ENCODE measurements at places on chromosomes 2 and 18.

DNA sequence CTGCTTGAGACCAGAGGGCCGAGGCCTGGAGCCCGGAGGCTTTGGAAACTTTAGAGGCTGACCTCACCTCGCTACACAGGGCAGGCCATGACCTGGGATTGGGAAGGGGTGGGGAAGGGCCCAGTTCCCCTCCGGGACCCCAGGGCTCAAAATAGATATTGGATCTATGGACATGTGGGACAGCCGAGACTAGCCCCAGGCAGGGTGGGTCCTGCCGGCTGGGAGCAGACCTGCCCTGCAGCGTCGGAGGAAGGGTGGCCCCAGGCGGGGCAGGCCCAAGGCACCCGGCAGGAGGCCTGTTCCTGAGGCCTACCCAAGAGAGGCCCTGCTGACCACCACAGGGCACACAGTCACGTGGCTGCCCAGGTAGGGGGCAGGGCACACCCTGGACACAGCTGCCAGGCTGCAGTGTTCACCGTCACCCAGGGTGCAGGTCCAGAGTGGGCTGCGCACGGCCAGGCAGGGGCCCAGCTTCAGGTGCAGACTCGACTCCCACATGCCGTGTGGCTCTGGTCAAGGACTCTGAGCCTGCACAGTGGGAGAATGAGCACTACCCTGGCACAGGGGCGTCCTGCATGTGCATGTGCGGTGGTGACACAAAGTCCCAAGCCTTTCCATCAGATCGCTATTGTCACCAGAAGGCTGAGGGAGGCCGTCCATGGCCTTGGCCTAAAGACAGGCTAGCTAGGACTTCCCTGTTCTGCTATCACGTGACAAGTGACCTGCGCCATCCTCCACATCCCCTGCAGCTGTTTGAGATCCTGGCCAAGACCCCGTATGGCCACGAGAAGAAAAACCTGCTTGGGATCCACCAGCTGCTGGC lies 13.2 kb downstream of the ANO7 start:
- DNase-seq: no peak

DNA sequence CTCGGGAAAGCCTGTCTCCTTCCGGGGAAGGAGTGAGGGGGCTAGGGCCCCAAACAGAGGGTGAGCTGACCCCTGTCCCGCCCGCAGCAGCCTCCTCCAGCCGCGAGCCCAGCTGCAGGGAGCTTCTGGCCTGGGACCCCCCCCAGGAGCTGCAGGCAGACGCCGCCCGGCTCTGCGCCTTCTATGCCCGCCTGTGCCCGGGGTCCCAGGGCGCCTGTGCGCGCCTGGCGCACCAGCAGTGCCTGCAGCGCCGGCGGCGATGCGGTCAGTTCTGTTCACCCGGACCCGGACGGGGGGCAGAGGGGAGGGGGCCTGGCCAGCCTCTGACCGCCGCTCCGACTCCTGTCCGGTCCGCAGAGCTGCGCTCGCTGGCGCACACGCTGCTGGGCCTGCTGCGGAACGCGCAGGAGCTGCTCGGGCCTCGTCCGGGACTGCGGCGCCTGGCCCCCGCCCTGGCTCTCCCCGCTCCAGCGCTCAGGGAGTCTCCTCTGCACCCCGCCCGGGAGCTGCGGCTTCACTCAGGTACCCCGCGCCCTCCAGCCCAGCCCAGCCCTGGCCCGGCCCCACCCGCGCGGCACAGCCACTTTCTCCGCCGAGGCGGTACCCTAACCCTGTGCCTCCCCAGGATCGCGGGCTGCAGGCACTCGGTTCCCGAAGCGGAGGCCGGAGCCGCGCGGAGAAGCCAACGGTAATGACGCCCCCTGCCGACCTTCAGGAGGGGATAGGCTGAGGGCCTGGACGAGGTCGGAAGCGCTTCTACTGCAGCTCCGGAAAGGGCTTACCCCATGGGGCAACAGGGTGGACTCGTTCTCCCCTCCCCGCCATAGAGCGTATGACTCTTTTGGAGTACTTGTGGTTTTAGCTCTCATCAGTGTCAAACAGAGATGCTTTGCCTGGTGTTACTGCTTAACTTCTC lies 2.0 kb upstream of the CHRND start:
- DNase-seq: peak; percentile 80

GRCh38 chr2:101199251-101199791 lies 48.1 kb upstream of the TBC1D8 start:
- no peak for DNase-seq

GRCh38 chr2:19454125-19454524 lies 95.7 kb upstream of the OSR1 start:
- no peak for DNase-seq

DNA sequence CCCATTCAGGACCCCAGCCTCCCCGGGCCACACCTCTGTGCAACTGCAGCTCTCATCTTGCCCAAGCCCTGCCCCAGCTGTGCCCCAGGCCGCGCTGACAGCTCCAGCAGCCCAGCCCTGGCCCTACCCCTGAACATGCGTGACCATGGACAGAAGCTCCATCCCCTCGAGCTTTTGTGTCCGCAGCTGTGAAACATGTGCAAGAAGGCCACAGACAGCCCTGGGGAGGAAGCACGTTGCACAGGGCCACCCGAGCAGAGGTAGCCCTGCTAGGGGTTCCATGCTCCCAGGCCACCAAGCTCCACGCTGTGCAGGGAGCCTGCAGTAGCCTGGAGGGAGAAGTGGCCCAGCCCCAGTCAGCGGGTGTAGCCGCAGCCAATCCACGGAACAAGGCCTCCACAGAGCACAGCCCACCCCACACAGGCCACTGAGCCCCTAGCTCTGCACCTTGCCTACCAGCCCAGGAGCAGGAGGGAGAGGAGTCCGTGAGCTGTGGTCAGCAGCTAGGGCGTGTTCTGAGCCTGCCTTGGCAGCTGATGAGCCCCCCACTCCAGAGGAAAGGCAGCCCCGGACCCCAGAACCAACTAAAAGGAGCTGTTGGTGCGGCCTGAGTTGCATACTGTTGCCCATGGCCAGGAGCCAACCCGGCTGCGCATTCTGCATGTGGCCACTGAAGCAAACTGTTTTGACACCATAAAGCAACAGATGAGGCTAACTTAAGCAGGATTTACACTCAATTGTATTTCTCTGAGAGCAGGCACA lies 184.0 kb downstream of the SEPTIN10 start:
- no peak for DNase-seq

GRCh38 chr2:240325016-240326007 lies 110.2 kb upstream of the GPC1 start:
- DNase-seq: peak; percentile 51

DNA sequence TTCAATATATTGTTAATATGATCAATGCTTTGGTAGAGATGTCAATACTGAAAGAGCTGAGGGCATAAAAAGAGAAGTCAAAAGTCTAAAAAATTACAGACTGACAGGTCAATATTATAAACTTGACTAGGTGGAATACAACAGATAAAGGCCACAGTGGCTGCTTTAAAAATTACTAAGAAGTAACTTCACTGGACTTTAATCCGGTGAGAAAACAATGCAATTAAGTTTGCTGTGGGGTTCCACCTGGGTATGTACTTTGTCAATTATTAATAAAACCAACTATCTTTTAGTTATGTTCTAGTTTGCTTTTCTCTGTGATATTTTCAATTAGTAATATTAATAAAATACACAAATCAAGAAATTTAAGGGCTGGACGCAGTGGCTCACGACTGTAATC lies 44.7 kb downstream of the RAPH1 start:
- no peak for DNase-seq

DNA sequence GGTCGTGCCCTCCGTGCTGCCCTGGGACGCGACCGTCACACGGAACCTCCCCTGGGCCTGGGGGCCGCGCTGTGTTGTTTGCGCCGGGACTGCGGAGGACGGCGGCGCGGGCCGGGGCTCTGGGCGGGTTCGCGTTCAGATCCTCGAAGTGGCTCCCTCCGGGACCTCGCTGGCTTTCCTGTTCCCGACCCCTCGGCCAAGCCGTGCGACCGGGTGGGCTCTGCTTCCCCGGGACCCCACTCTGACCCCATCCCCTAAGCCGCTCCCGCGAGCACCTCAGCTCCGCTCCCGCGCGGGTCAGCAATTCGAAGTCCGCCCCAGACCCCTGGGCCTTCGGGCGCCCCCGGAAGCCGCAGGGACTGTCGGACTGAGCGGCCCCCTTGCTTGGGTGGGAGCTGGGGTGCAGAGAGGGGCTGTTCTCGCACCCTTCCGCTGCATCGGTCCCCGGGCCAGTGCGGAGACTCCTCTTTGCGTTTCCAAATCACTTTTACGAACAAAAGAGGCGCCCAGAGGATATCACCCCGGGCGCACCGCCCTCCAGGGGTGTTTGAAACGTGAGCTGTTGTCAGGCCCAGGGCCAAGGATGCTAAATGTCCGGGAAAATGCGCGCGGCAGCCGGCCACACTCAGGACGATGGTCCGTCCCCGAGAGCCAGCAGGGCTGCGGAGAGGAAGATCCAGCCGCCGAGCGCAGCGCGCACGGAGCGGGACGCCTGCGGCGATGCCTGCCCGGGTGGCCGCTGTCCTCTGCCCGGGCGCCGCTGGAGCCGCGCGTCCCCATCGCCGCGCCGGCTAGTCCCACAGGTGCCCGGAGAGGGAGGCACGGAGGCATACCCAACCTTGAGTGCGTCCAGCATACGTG lies 73.5 kb downstream of the ZCCHC2 start:
- no peak for DNase-seq

GRCh38 chr2:197357986-197358385 lies 47.4 kb upstream of the ANKRD44 start:
- no peak for DNase-seq

- DNase-seq: no peak
These were observed 1142.7 kb downstream of the CNTNAP5 start for GRCh38 chr2:125167820-125168219.

GRCh38 chr2:69067866-69068265 lies 54.9 kb downstream of the ANTXR1 start:
- DNase-seq: no peak

GRCh38 chr2:58594175-58594574 lies 353.1 kb upstream of the FANCL start:
- DNase-seq: peak; percentile 40

DNA sequence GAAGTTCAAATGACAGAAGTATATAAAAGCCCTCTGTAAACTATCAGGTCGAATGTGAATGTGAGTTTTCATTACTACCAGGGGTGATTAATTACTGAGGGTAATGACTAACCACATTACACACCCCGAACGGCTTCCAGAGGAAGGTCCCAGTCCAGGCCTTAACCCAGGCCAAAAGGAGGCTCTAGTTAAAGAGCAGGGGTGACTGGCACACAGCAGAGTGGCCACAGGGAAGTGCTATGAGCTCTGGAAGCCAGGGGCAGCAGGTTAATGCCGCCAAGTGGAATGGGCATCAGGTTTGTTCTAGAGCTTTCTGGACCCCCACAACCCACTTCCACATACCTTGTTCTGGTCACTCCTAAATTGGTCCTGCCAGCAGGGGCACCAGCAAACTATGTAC lies 87.7 kb downstream of the BCL11A start:
- no peak for DNase-seq

GRCh38 chr2:49029406-49029805 lies 124.9 kb downstream of the FSHR start:
- DNase-seq: no peak

DNA sequence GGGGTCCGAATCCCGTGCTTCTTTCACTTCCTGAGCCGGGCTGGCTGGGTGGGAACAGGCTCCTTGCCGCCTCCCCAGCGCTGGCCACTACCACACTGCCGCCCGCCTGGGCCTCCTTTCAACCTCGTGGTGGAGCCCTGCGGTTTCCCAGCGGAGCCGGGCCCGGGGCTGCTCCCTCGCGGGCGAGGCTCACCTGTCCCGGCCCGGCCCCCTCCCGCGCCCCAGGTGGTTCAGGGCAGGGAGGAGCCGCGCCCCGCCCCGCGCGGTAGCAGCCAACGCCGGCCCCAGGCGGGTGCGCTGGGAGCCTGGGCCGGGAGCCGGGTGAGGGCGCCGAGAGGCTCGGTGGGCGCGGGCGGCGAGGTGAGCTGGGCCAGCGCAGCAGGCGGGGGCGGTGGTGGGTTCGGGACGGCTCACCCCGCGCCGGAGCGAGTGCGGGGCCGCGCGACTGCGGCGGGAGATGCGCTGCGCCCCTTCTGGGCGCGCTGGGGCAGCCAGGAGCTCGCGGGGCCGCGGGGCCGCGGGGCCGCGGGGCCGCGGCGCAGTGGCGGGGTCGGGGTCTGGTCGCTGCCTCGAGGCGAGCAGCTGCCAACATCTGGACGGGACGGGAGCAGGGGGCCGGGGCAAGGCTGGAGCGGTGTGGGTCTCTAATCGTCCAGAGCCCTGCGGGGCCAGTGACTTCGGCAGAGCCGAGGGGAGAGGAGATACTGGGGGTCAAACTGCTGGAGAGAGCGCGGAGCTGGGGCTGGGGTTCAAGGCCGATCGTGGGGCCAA lies at the start of gene LYPD6B:
Gene LYPD6B, plus strand, starts transcription at position 258 of the 771 bp plus-strand sequence. CDS start 92,250 bp downstream, outside the sequence.
- no peak for DNase-seq

DNA sequence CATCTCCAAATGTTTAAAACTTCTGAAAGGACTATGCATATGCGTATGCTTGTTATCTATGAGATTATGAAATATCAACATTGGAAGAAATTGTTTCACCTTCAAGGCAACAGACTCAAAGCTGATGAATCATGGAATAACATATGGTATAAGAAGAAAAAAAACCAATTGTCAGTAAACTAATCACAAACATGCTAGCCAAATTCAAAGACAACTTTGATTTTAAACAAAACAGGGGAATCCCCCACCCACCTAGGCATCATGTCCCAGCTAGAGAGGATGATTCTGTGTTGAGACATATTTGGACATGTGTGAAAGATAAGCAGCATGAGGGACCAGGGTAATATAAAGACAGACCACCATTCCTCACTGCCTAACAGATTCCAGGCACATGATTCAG lies 147.7 kb downstream of the WDPCP start:
- DNase-seq: no peak

- DNase-seq: no peak
These were observed 63.1 kb upstream of the B3GNT7 start for GRCh38 chr2:231332388-231332787.

- DNase-seq: no peak
These were observed 11.9 kb upstream of the PID1 start for GRCh38 chr2:229282758-229283546.

DNA sequence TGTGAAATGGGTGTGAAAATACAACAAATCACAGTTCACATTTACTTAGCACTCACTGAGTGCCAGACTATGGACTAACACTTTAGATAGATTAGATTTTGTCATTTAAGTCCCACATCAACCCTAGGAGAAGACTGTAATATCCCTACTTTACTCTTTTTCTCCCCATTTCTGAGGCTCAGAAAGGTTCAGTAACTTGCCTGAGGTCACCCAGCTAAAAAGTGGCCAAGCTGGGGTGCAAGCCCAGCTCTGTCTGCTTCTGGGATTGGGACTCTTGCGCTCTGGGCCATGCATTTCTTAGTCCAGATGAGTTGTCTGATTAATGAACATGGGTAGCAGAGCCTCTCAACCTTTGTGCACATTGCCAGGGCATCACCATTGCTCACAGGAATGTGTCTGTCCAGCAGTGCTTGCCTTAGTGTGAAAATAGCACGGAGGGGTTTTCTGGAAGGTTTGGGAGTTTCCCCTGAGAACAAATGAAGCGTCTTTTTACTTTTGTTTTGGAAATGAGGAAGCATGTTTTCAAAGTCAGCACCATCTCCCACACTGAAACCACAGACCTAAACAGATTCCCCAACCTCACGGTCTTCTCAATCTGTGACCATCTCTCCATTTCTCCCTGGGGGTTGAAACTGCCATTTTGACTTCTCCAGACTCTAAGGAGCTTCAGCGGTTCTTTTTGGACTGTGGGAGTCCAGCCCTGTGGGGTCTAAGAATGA lies 31.9 kb downstream of the NRP2 start:
- DNase-seq: no peak

GRCh38 chr18:69590150-69590549 lies 189.5 kb downstream of the DOK6 start:
- DNase-seq: no peak
